ENCODE measurements at places on chromosomes 7 and 10. TPM values are rescaled to one million over a fixed set of nuclear protein-coding genes. Genes with fewer than 3 reads are reported as not detected.

Gene CTAGE15
- 5.9 TPM for total RNA-seq

Gene DENND10
- 35.0 TPM for total RNA-seq

Gene PHKG1
- 8.9 TPM for total RNA-seq

Gene TACR2
- 0.10 TPM for total RNA-seq

Gene FAM107B
- 45.1 TPM for total RNA-seq
